Inflammatory macrophage treated with lipopolysaccharide for 1 hour (primary cell): ENCODE measurements at places on chromosomes 3 and 15.

DNA sequence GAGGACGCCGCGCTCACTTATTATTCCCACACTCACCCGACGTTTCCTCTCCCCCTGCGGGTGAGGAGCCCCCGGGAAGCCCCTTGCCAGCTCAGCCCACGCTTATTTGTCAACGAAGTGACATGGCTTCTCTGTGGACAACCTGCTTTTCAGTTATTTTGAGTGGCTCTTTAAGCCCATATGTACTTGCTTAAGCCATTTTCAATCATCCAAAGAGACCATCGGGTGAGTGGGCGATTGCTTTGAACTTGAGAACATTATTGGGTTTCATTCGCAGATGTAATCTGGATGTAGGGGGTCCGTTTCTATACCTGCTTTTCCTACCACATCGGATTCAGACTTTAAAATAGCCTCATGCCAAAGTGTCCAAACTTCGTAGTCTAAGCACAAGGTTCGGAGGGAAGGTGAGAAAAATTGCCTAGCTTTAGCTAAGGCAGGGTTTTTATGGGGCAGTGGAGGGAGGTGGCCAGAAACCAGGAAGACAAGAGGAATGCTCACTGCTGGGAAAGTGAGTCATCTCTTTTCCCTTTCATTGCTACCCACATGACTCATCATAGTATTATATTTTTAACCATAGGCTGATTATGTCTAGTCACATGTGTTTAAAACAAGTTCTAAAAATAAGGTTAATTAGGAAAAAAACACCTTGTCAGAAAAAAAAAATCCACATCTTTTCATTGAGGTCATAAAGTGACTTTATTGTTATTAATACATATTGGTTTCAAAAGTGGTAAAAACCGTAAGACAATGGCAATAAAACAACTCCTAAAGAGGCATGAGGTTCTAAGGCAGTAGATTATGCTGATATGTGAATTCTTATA, 773.1 kb upstream of the NR2F2 start:
- no peak for DNase-seq

- DNase-seq, result no peak
Measured at GRCh38 chr3:182308328-182308727, 485.0 kb upstream of the ATP11B start.

- peak; percentile 18 for DNase-seq
Measured at GRCh38 chr3:189947948-189948723, 172.6 kb downstream of the P3H2 start.

DNA sequence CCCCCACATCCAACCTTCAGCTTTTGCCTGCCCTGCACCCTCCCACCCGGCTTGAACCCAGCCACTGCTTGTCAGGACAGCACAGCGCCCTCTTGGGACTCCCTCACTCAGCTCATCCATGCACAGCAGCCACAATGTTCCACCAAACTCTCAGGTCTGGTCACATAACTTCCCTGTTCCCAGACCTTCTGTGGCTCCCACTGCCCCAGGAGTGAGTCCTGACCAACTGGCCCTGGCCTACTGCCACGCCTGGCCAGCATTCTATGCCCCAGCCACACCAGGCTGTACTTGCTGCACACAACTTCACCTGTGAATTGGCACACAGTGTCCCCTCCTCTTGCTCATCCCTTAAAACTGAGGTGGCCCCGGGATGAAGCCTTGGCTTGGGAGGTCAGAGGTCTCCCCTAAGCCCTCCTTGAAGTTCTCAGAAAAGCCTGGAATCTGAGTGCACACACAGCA, 21.0 kb downstream of the PLXNB1 start:
- no peak for DNase-seq

GRCh38 chr15:77064539-77065308, 6.2 kb downstream of the TSPAN3 start:
- DNase-seq, result peak; percentile 96

DNA sequence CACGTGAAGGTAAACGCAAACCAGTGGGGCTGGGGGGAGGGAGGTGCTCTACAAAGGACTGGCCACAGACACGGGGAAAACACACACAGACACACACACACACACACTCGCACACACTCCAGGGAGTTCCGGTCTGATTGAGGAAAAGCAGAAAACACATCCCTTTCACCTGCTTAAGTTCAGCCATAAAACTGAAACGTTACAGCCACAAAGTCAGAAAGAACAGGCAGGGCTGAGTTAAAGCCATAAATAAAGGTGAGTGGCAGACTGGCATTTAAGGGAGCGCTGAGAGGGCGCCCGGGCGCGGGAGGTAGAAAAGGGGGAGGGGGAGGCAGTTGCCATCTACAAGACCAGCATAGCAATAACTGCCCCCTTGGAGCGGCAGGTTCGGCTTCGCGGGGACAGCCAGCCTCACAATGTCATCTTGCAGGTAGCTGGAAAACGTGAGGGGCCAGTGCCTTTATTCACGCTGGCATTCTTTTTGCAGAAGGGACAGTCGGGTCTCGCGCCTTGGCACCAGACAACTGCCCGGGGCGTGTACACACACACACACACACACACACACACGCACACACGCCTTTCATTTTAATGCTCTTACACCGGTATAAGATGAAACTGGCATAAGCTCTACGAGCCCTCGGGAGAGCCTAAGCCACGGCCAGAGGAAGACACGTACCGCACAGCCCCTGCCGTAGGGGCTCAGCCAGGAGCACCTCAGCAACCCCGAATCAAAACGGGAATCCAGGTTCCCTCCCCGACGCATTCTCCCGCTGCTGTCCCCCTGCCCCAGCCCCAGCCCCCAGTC, 866 bp downstream of the TNIK start:
- peak; percentile 27 for DNase-seq

DNA sequence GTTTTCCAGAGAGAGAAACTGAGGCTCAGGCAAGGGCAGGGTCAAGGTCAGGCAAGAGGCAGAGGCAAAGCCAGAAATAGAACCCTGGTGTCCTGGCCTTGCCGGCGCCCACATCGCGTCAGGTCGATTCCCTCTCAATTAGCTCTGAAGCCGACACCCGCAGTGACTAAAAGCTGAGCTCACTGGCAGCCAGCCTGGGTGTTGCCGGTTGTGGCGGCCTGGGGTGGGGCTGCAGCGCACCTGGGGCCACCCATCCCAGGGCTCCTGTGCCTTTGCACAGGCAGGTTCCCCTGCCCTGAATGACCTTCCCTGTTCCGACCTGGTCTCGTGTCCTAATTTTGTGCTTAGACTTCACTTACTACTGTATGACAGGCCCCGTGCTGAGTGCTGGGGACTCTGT, 6.2 kb downstream of the SEMA3F start:
- DNase-seq, result no peak

DNA sequence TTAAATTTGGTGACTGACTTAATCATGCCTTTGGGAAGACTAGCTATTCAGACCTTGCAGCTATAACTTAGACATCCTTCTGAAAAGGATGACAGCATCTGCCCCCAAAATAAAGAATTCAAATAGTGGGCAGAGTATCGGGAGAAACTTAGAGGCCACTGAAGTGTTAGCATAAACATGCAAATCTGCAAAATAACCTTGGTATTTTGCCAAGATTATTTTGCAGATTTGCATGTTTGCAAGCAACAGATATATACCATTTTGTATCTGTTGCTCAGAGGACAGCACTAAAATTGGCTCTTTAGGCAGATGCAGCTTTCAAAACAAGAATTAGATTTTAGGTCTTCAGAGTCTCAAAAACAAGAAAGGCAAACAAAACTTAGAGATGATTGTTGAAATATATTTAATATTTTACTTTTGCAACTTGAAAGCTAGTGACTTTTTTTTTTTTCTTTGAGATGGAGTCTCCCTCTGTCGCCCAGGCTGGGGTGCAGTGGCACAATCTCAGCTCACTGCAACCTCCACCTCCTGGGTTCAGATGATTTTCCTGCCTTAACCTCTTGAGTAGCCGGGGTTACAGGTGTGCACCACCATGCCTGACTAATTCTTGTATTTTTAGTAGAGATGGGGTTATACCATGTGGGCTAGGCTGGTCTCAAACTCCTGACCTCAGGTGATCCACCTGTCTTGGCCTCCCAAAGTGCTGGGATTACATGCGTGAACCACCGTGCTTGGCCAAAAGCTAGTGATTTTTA, 47.8 kb downstream of the KBTBD8 start:
- no peak for DNase-seq

GRCh38 chr3:100761211-100761942, 52.1 kb downstream of the TFG start:
- no peak for DNase-seq

GRCh38 chr3:186487819-186488218, 56.4 kb downstream of the CRYGS start:
- DNase-seq, result no peak

DNA sequence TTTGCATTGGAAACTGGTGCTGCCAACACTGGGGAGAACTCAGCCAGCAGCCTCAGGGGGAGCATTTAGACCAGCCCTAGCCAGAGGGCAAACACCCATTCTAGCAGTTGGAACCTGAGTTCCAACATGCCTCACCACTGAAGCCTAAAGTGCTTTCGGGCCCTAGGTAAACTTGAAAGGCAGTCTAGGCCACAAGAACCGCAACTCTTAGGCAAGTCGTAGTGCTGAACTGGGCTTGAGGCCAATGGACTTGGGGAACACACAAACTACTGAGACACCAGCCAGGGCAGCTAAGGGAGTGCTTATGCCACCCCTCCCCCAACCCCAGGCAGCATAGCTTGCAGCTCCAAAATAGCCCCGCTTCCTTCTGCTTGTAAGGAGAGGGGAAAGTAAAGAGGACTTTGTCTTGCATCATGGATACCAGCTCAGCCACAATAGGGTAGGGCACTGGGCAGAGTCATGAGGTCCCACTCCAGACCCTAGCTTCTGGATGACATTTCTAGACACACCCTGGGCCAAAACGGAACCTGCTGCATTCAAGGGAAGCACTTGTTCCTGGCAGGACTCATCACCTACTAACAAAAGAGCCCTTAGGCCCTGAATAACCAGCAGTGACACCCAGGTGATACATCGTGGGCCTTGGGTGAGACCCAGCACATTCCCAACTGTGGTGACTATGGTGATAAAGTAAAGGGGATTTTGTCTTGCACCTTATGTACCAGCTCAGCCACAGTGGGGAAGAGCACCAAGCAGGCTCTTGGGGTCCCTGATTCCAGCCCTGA, 37.3 kb upstream of the TEX9 start:
- no peak for DNase-seq

GRCh38 chr3:122681974-122682409, 1.4 kb downstream of the PARP14 start:
- peak; percentile 44 for DNase-seq

DNA sequence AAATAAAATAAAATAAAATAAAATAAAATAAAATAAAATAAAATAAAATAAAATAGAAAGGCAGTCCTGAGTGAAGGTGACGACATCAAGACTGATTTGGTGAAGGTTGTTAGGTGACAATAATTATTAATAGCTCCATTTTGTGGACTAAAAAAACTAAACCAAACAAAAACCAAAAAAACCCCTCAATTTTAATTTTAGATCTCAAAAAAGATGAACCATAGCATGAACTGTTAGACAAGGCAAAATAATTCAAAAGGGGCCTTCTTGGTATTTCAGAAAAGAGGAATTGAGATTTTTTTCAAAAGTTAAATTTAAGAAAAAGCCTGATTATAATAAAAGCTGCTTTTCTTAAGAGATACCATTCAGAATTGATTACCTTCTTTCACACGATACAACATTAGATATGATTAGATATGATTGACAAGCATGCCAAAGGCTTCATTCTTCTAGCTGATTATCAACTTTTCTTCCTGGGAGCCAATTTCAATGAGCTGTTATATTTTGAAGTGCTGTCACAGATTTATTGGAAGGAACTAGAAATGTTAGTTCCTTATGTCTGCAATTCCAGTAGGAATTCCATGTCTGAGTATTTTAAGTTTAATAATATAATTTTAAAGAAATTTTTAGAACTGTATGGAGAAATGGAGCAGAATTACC, 244.7 kb downstream of the MBNL1 start:
- no peak for DNase-seq

GRCh38 chr3:153130312-153130977, 31.6 kb upstream of the RAP2B start:
- peak; percentile 71 for DNase-seq

- DNase-seq, result peak; percentile 99
Measured at GRCh38 chr3:119562307-119562961, 3.0 kb upstream of the CD80 start.

- DNase-seq, result peak; percentile 40
Measured at GRCh38 chr15:75532413-75533250, 46.5 kb downstream of the PTPN9 start.
